Activated effector memory CD4-positive, alpha-beta T cell treated with anti-CD3 and anti-CD28 coated beads, Interleukin-2, amount 50 U/mL, for 16 hours (primary cell): ENCODE measurements at places on chromosomes 1 and 21.

DNA sequence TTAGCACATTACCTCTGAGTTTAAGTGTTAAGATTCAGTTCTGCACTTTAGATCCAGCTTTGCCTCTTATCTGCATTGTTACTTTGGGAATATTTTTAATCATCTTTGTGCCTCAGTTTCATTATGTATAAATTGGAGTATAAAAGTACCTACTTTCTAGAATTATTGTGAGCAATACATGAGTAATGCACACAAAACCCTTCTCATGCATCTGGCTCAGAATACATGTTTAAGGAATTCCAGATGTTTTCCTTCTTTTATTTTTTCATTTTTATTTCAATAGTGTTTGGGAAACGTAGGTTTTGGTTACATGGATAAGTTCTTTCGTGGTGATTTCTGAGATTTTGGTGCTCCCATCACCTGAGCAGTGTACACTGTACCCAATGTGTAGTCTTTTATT is 14.2 kb downstream of the C8A start:
- no peak for DNase-seq

GRCh38 chr1:56249234-56249633 is 330.1 kb downstream of the PLPP3 start:
- DNase-seq: no peak

DNA sequence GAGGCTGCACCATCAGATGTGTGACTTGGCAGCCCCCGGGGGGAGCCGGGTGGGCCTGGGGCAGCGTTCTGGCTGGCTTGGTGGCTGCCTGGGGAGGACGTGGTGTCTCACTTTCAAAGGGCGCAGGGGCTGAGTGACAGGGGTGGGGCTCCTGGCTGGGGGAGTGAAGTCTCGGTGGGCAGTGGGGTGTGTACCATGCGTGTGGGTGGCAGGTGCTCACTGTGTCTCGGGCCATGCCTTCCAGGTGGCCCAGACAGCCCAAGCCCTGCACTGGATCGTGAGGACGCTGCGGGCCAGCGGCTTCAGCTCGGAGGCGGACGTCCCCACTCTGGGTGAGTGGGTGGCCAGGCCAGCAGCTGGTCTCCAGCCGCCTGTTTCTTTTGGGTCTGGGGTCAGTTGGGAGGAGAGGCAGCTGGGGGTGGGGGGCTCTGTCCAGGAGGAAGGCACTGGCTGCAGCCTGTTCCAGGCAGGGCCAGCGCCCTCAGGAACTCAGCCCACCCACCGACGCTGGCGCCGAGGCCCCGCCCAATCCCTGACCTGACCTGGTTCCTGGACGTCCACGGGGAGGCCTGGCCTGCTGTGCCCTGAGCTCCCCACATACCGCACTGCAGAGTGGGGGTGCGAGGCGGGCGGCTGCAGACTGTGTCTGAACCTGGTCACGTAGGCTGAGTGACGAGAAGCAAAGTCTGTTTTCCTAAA is 30.6 kb upstream of the LRRC3 start:
- DNase-seq: peak; percentile 56

DNA sequence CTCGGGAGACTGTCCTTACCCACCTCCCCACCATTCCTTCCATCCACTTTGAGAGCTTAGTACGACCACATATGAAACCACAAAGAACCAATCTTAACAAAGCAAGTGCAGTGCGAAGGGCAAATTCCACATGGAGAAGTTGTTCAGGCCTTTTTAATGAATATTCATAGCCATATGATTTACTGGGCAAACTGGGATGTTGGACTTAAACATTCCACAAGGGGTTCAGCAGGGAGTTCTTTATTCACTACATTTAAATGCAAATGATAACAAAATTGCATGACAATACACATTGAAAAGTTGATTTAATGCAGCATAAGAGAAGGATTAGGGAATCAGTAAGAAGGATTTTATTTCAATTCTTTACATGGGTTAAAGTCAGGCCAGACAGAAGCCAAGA is 14.7 kb downstream of the NMNAT2 start:
- DNase-seq: no peak

- DNase-seq: no peak
Measured at GRCh38 chr1:214050513-214051401, 63.0 kb downstream of the PROX1 start.

DNA sequence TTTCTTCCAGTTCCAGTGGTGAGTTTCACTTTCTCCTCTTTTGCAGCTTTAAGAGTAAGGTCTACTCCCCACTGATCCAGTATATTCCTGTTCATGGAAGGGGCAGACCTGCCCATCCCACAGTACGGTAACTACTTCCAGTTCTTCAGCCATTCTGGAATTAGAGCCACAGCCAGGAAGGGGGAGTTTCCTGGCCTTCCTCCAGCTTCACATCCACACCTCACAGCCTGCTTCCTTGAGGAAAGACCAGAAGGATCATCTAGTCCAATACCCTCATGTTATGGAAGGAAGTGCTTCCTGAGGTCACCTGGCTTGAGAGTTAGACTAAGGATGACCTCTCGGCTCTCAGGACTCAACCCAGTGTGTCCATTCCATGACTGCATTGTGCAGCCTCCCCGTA is 597.8 kb downstream of the KIF26B start:
- no peak for DNase-seq

DNA sequence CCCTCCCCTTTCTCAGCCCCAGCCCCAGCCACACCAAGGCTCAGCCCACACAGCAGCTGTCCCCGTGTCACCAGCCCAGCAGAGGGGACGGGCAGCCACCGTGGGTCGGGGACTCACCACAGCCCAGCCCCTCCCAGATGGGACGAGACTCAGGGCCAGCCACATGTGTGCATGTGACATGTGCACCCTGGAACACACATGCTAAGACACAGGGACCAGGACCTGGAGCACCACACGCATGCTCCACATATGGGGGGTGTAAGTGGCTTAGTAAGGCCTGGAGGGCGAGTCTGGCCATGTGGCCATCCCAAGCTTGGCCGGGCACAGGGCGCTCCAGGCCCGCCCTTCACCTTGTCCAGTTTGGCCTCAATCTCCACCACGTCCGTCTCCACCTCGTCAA is 4.0 kb downstream of the ACAP3 start:
- DNase-seq: no peak

DNA sequence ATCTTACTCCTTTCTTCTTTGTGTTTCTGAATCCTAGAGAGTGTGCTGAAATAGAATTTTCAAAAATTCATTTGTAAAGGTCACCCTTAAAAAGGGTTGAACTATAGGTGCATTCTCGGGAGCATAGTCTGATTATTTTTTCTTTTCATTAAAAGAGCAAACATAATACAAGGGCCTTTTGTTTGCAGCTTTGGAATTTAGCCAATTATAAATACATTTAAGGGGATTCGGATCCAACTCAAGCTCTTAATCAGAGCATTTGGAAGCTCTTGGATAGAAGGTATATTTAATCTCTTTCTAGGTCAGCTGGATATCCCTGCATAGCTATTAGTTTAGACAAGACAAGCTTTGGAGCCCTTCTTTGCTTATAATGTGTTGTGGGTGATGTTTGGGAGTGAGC is 321.7 kb downstream of the HHAT start:
- no peak for DNase-seq

DNA sequence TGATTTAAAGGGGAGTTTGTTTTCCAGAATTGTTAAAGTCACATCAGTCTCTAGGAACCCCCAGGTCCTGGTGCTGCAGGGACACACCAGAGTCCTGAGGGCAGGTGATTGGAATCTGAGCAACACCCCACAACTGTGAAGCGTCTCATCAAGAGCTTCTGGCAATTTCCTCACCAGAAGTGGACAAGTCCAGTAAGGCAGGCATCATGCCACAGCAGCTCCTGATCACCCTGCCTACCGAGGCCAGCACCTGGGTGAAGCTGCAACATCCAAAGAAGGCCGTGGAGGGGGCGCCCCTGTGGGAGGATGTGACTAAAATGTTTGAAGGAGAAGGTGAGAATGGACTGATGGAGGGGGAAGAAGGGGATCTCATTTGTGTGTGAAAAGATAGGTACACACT is 2.1 kb downstream of the ZFP69 start:
- no peak for DNase-seq

- DNase-seq: no peak
Measured at GRCh38 chr21:22444990-22445389, 1446.8 kb downstream of the NCAM2 start.

DNA sequence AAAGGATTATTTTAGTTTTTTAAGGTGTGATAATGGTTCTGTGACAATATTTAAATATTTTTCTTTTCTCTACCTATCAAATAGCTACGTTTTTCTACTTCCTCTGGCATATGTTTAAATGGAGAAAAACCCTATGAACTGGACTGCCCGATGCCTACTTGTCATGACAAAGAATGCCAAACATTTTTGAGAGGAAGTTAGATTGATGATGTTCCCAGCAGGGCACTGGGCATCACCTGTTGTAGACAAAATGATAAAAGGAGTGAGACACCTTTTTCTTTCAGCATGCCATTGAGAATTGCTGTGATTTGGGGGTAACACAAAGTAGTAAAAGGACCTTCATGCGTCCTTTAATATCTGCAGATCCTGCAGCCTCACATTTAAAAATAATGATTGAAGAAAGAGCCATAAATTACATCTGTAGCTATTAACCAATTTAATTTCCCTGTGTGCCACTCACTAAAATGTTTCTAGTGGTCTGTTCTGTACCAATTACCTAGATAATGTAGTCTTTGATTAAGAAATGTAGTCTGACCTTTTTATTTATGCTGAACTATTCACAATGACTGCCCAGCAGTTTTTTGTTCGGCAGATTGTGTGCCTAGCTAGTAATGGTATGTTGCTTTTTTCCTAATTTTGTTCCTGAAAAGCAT is 47.6 kb downstream of the RPL5 start:
- no peak for DNase-seq

DNA sequence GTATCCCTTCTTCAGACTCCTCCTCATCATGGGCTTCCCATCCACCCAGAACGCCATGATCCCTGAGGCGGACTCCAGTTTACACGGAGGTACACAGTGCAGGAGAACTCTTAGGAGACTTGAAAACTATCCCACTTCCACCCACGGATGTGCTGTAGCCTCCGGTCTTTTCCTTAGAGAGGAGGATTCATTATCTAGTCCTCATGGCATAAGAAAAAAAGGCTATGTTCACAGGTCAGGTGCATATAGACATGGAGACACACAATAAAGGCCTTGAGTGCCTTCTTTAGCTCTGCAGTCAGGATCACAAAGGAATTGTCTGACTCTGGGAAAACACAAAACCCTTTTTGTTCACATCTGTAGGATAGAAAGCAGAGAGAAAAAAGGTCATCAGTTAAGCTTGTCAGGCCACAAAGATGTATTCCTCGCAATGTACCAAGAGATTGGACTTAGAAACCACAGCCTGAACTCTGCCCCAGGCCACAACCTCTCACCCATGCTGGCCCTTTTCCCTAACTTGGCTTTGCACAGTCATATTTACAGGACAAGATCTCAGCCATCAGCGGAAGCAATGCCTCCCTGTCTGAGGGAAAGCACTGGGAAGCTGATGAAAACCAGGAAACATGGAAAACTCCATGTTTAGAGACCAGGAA is 9.0 kb downstream of the CRP start:
- DNase-seq: no peak

DNA sequence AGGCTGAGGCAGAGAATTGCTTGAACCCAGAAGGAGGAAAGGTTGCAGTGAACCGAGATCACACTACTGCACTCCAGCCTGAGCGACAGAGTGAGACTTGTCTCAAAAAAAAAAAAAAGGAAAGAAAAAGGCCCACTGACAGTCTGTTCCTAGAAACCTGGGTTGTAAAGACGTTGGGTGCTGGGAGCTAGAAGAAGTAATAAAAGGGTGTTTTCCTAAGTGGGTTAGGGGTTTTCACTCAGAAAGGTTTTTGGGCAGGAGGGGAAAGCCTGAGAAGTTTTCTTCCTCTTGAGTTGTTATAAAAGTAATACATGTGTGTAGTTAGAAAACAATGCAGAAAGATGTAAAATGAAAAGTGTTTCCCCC is 25.4 kb downstream of the CELA3A start:
- DNase-seq: no peak

DNA sequence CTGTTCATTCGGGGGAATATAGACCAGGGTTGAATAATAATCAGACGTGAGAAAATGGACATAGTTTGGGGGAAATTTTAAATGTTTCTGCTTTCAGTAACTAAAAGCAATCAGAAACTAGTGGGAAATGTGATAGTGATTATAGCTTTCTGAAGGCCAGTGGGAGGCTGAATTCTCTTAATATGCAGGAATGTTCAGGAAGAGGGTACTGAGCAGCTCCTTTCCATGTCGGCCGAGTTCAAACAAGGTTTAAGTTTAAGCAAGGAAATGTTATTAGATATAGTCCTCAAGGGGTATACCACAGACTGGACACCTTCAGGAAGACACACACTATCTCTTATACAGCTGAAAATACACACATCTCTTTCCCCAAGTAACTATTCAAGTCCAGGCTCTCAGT is 105.5 kb downstream of the HHAT start:
- DNase-seq: no peak

GRCh38 chr1:67058242-67058641 is 4.3 kb upstream of the SLC35D1 start:
- DNase-seq: no peak

DNA sequence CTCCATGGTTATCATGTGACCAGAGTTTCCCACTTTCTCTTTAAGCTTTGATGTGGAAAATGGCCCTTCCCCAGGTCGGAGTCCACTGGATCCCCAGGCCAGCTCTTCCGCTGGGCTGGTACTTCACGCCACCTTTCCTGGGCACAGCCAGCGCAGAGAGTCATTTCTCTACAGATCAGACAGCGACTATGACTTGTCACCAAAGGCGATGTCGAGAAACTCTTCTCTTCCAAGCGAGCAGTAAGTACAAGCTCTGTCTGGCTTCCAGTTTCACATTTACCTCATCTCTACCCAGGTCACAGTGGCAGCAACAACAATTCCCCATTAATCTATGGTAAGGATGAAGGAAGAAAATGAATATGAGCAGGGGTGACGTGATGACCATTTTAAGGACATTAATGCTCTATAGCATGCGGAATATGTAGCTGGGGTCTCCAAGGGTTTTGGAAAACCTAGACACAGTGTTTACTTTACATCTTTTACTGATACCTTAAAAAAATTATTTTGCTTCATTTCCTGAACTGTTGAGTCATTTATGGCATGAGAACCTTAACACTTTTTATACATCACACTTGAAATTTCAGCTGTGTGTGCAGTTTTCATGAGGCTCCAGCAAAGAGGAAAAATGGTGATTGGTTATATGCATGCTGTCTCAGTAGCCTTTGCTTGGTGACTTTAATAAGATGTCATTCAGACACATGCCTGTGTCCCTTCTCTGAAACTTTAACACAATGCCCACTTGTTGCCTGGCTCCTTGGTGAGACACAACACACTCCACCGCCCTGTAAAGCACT is 286.3 kb upstream of the SGIP1 start:
- DNase-seq: peak; percentile 80

GRCh38 chr1:86922445-86922844 is 8.0 kb downstream of the HS2ST1 start:
- no peak for DNase-seq

DNA sequence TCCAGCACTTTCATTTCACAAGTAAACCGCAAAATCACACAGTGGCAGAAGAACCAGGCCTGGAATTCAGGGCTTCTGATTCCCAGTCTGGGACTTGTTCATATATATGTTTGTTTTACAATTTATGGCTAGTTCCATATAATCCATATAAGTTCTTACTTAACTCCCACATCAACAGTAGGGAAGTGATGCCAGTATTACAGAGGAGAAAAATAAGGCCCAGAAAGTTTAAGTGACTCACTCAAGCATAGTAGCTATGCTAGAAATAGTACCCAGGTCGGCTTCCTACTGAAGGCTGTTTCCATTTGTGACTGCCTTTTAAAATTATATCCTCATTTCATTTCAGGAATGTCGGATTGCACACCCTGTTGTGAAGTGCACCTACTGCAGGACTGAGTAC is 1.4 kb downstream of the FAM76A start:
- DNase-seq: no peak
